Cardiac fibroblast (primary cell): ENCODE measurements at places on chromosomes 16 and 17.
A peak's percentile ranks its signal among the peaks of the same experiment; 100 is the strongest.

DNA sequence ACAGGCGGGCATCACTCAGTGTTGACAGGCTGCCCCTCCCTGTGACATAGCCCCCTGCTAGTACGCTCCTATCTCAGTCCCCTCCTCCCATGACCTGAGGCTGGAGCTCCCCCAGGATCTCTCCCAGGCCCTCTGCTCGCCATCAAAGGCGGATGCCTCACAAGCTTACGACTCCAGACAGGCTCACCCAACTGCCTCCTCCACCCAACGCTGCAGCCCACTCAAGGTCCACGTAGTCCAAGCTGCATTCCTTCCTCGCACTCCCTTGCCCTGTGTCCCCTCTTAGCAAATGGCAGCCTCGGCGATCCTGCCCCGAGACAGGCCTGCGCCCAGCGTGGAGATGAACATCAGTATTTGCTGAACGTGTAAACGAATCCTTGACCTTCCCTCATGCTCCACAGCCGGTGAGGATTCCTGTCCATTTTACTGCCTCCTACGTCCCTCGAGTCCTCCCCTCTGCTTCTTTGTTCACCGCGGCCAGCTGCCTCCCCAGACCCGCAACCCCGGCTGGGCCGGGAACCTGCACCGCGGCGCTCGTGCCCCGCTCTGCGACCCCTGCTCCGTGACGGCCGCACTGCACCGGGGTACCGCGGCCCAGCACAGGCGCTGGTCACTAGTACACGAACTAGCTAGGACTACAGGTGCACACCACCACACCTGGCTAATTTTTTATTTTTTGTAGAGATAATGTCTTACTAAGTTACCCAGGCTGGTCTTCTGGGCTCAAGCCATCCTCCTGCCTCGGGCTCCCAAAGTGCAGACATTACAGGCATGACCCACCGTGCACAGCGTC lies 838 bp upstream of the TMEM97 start:
- DNase-seq = no peak

DNA sequence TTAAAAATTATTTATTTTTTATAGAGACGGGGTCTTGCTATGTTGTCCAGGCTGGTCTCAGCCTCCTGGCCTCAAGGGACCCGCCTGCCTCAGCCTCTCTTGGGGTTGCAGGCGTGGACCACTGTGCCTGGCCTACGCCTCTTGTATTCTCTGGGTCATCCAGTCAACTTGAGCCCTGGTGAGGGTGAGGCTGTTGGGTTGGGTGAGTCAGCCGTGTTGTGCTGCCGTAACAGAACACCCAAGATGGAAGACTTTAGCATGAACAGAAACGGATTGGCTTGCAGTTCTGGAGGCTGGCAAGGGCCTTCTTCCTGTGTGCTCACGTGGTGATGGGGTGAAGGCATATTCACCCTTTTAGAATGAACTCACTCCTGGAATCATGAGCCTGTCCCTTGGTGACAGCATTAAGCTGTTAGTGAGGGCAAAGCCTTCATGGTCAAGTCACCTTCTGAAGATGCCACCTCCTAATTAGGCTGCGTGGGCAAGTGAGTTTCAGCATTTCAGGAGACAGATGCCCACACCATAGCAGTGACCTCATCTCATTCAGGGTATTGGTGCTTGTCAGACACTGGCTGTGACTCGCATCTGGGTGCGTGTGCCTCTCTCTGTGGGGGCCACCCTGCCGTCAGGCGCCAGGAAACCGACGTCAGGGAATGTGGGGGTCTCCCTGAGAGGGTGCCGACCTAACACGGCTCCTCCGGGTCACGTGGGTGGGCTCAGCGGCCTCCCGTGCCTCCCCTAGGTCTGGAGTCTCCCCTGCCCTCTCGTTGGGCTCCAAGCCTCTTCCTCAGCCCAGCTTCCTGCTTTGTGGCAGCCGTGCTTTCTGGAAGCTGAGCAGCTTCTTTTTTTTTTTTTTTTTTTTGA lies 49.8 kb downstream of the WDR45B start:
- DNase-seq = peak; percentile 41

DNA sequence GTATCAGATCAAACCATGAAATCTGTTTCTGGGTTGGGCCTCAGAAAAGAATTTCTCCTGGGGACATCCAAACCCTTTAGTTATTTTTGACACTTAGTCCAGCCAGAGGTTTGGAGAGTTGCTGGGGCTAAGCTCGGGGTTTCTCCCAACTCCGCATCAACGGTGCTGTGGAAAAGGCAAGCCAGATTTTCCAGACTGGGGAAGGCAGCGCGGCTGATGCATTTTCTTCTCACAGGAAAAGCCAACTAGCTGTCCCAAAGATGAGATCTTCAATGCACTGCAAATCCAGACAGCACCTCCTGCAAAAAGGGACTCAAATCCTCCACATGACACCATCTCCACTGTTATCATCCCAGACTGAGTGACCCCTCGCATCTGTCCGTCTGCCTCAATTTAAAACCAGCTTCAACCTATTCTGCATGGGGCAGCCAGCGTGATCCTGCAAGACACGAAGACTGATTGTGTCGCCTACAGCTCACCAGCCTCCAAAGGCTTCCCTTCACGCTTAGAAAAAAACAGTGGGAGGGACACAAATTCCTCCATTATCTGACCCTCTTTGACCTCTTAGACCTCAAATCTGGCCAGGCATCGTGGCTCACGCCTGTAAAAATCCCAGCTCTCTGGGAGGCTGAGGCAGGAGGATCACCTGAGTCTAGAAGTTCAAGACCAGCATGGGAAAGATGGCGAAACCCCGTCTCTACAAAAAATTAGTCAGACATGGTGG lies 62.0 kb downstream of the GAS7 start:
- DNase-seq = no peak

DNA sequence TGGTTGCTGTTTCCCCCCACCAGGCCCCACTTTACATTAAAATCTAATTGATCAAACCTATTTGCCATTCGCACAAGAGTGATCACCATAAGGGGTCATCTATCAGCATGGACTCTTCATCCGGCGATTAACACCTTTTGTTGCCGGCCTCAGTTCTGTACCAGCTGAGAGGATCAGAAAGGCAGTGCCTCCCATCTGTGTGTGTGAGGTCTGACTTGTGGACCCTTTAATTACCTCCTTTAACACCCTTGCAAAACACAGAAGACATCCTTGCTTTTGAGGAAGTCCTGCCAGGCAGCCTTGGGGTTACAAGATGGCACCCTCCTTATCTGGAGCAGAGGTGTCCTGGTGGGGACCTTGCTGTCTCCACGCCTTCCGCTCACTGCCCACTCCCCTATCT lies 77.2 kb upstream of the IRX3 start:
- DNase-seq = no peak

DNA sequence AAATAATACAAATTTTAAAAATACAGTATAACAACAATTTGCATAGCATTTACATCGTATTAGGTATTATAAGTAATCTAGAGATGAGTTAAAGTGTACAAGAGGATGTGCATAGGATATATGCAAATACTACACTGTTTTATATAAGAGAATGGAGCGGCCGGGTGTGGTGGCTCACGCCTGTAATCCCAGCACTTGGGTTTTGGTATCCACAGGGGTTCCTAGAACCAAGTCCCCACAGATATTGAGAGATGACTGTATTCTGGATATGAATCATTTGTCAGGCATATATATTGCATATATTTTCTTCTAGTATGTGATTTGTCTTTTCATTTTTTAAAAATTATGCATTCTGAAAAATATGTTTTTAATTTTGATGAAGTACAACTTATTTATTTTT lies 77.5 kb upstream of the MSI2 start:
- no peak for DNase-seq

DNA sequence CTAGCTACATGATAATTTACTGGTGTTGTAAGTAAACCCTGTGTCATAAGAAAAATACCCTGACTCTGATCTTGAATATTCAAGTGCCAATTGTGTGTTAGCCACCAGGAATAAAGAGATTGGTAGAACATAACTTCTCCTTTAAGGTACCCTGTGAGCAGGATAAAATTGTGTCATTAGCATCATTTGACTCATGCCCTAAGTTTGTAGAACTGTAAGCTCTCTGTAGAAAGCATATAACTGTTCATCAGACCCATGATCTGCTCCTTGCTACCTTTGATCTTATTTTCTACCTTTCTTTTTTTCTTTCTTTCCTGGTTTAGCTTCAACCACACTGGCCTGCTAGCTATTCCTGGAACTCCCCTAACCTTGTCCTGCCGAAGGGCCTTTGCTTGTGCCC lies 35.8 kb downstream of the PTRH2 start:
- DNase-seq = no peak

- DNase-seq = peak; percentile 74
These were observed 5.4 kb downstream of the LRRC75A start for GRCh38 chr17:16486373-16487250.

GRCh38 chr16:85258629-85259028 lies 146.4 kb upstream of the CIBAR2 start:
- DNase-seq = no peak

DNA sequence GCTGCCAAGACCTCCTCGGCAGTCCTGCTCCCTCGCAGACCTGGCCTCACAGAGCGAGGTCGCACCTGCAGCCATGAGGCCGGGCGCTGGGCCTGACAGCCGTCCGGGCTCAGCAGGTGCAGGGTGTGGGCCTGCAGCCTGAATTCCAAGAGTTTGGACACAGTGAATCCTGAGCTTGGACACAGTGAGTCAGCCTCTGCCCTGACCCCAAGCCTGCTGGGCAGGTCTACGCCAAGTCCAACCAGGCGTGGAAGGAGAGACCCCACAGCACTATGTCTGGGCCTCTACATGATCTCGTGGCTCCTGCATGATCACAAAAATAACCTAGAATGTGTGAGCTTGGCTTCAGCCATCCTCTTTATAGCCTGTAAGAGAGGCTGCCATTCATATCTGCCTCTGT lies 121.0 kb downstream of the C16orf95 start:
- no peak for DNase-seq

GRCh38 chr16:70553645-70554044 lies 30.0 kb downstream of the SF3B3 start:
- DNase-seq = peak; percentile 73

DNA sequence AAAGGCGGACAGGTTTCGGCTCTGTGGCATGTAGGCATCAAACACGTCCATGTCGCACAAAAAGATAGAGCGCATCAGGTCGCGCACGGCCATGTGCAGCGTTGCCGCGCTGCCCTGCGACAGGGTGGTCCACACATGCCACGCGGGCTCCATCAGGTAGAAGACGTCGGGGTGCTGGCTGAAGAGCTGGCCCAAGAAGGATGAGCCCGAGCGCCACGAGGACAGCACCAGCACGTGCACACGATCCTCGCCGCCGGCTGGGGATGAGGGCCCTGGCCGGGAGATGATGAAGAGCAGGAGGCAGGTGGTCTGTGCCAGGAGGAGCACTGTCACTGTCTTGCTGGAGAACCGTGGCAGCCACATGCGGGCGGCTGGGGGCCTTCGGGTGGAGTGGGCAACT lies 5.9 kb downstream of the CHST5 start:
- no peak for DNase-seq

DNA sequence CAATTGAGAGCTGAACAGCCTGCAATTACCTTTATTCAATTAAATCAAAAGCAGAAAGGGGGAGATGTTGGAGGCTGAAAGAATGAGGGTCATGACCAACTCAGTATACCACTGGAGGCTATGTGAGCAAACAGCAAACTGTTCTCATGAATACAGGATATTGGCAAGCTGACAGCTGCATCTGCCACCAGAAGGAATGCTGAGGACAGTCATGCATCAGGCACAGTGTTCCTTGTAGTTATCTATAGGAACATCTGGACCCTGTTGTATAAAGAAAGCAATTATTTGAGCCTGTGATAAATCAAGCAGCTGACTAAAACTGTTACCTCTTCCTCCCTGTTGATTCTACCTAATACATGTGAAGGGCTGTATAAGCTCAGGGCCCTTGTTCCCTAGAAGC lies 2064.6 kb downstream of the TP53TG3F start:
- DNase-seq = no peak

DNA sequence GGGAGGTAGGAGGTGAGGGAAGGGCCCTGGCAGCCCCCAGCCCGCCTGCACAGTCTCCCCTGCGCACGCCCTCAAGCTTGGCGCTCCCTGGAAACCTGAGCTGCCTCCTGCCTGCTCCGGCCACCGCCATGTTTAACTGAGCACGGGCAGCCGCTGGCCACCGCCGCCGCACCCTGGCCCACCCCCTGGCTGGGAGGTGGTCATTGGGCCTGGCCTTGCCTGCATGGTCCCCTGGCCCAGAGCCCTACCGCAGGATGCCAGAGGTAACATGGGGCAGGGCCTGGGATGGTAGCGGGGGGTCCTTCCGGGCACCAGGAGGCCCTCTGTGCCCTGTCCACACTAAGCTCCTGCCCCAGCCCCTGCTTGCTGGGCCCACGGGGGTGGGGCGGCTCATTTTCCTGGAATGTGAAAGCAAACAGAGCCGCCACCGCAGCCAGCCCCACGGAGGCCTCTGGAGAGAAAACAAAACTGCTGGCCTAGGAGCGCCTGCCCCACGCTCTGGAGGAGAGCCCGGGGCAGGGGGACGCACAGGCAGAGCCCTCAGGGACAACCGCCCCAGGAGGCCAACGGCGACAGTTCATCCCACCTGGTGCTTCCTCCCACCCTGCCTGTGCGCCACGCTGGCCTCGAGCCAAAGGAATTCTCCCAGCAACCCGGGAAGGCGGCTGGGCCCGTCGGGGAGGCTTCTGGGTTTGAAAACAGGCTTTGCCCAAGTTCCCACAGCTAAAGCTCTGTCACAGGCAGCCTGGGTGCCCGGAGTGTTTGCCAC lies 8.9 kb downstream of the NHERF2 start:
- peak; percentile 88 for DNase-seq

DNA sequence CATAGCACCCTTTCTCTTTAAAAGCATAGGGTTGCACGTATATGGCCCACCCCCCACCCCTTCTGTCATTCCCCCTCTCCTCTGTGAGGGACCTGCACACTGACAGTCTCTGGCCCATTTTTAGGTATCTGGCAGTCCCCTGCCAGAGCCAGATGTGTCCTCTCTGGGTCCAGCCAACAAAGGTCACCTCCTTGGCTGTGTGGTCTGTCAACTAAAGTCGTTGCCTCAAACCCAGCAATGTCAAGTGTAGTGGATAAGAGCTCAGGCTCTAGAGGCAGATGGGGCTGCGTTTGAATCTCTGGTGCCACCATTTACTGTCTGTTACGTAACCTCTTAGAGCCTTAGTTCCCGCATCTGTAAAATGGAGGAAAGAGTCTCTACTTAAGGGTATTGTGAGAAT lies 211.5 kb downstream of the MSI2 start:
- DNase-seq = no peak

DNA sequence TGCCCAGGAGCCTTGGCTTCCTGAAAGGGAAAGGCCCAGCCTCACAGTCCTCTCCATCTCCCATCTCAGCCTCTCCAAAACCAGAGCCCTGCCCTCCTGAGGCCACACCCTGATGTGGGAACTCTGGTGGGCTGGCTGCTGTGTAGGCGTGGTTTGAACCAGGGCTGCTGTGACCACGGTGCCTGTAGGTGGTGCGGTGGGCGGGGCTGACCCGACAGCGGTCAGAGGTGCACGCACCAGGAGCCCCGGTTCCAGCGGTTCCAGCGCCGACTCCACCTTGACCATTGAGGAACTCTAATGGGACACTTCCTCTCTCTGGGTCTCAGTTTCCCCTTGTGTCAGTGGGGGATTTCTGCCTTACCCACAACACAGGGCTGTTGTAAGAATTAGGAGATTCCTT lies 2.4 kb downstream of the RAP1GAP2 start:
- no peak for DNase-seq

- DNase-seq = no peak
These were observed 47.9 kb upstream of the ARL4D start for GRCh38 chr17:43350888-43351361.

- no peak for DNase-seq
These were observed 4.4 kb upstream of the CYB561 start for GRCh38 chr17:63450551-63450950.

GRCh38 chr17:43734376-43734775 lies 24.2 kb downstream of the SOST start:
- peak; percentile 93 for DNase-seq

GRCh38 chr17:79752175-79752574 lies 21.4 kb downstream of the ENPP7 start:
- no peak for DNase-seq

- peak; percentile 13 for DNase-seq
These were observed 631.9 kb upstream of the CA10 start for GRCh38 chr17:52790359-52790955.
